ENCODE measurements at places on chromosomes 2 and 18.
A peak's percentile ranks its signal among the peaks of the same experiment; 100 is the strongest.

GRCh38 chr2:65583061-65583460 lies 150.7 kb upstream of the SPRED2 start:
- H3K4me1 ChIP-seq, result no peaks in the 10 kb centered on the region
- no peaks in the 10 kb centered on the region for H3K36me3 ChIP-seq
- H3K4me3 ChIP-seq, result no peak overlapping the region
- no peak overlapping the region for H3K27ac ChIP-seq
- no peaks in the 10 kb centered on the region for H3K27me3 ChIP-seq
- no peak for DNase-seq

DNA sequence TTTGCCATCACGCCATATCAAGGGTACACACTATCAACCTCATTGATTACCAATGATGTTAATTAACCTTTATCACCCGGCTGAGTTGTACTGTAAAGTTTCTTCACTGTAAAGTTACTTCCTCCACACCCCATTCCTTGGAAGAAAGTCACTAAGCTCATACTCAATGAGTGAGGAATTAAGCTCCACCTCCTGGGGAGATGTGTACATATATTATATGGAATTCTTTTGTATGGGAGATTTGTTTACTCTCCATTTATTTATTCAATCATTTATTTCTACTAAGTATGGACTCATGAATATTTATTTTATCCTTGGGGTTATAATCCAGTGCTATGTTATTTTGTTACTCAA lies 56.8 kb downstream of the C2orf74 start:
- no peak overlapping the region for H3K27ac ChIP-seq
- peaks cover 40% of the 10 kb centered on the region for H3K36me3 ChIP-seq
- no peaks in the 10 kb centered on the region for H3K27me3 ChIP-seq
- no peak for DNase-seq

GRCh38 chr2:230850358-230850658 lies 14.4 kb upstream of the ITM2C start:
- H3K4me1 ChIP-seq, result peaks cover 6% of the 10 kb centered on the region
- H3K27ac ChIP-seq, result no peak overlapping the region
- no peak overlapping the region for H3K4me3 ChIP-seq
- no peak for DNase-seq
- H3K36me3 ChIP-seq, result no peaks in the 10 kb centered on the region
- peaks cover 66% of the 10 kb centered on the region for H3K27me3 ChIP-seq

DNA sequence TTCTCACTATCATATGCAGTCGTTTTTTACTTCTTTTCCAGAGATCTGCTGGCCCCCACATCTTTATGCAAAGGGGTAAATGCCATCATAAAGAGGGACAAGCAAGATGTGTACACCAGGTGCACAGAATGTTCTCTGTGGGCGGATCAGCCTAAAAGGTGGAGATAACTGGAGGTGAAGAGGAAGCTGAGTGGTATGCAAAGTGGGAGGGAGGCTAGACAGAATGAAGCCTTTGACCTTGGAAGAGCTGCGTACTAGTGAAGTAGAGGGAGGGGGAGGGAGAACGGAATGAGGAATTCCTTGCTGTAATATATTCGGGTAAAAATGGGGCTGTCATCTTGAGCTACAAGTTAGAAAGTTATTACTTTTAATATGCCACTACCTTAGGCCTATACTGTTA lies 287.5 kb upstream of the VRK2 start:
- no peaks in the 10 kb centered on the region for H3K36me3 ChIP-seq
- no peak overlapping the region for H3K4me3 ChIP-seq
- no peak overlapping the region for H3K27ac ChIP-seq
- H3K4me1 ChIP-seq, result peaks cover 2% of the 10 kb centered on the region

- H3K27me3 ChIP-seq, result no peaks in the 10 kb centered on the region
- peaks cover 69% of the 10 kb centered on the region for H3K36me3 ChIP-seq
- H3K27ac ChIP-seq, result no peak overlapping the region
- peaks cover 28% of the 10 kb centered on the region for H3K4me1 ChIP-seq
Measured at GRCh38 chr2:63870679-63871078, 29.0 kb downstream of the UGP2 start.

GRCh38 chr2:233240897-233241296 lies 10.6 kb upstream of the ATG16L1 start:
- H3K27me3 ChIP-seq, result peaks cover 3% of the 10 kb centered on the region
- peak overlapping the region; percentile 75 for H3K4me3 ChIP-seq
- H3K36me3 ChIP-seq, result peaks cover 25% of the 10 kb centered on the region

- H3K4me1 ChIP-seq, result no peaks in the 10 kb centered on the region
- no peaks in the 10 kb centered on the region for H3K27me3 ChIP-seq
- no peak overlapping the region for H3K27ac ChIP-seq
- no peak overlapping the region for H3K4me3 ChIP-seq
Measured at GRCh38 chr18:51767293-51767692, 569.8 kb upstream of the MEX3C start.

DNA sequence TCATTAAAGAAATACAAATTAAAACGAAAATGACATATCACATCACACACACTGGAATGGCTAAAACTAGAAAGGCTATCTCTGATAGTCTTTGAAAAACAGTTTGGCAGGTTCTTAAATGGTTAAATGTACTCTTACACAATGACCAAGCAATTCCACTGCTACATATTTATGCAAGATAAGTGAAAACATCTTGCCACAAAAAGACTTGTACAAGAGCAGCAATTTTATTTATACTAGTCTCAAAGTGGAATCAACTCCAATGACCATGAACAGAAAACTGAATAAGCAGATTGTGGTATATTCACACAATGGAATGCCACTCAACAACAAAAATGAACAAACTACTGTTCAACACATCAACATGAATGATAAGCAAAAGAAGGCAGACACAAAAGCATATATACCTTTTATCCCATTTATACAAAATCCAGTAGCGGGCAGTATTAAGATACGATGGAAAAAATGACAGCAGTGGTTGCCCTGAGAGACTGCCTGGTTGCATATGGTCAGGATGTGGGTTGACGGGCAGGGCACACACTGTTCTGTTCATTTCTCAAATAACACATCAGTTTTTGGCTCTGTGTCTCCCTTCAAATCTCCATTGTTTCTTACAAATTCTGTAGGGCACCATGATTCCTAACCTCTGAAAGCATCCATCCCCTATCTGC lies 25.4 kb downstream of the SP100 start:
- peak overlapping the region; percentile 90 for H3K27ac ChIP-seq
- no peaks in the 10 kb centered on the region for H3K27me3 ChIP-seq
- peaks cover 48% of the 10 kb centered on the region for H3K4me1 ChIP-seq
- H3K36me3 ChIP-seq, result peaks cover 78% of the 10 kb centered on the region

DNA sequence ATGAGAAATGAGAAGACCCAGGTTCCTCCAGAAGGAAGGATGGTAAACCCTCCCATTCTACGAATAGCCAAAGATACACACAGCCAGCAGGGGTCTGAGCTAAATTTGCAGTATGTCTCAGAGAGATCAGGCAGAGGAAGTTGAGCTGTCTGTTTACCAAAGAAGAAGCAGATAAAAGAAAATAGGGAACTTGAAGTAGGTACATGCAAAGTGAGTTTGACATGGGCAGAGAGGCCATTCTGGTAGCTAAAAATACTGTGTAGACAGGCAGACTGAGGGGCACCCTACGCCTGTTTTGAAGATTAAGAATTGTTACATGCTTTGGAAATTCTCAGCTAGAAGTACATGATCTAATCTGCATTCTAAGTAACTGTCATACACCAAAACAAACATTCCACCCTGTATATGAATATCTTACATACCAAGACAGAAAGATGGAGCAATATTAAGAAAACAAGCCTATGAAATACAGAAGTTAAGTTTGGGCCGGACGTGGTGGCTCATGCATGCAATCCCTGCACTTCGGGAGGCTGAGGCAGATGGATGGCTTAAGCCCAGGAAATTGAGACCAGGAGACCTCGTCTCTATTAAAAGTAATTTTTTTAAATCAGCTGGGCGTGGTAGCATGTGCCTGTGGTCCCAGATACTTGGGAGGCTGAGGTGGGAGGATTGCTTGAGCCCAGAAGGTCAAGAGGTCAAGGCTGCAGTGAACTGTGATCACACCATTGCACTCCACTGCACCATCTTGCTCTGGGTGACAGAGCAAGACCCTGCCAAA lies 157.9 kb downstream of the ANKRD44 start:
- peak overlapping the region; percentile 44 for H3K4me3 ChIP-seq
- no peak for DNase-seq
- no peaks in the 10 kb centered on the region for H3K27me3 ChIP-seq
- H3K4me1 ChIP-seq, result peaks cover 44% of the 10 kb centered on the region
- peak overlapping the region; percentile 12 for H3K27ac ChIP-seq

DNA sequence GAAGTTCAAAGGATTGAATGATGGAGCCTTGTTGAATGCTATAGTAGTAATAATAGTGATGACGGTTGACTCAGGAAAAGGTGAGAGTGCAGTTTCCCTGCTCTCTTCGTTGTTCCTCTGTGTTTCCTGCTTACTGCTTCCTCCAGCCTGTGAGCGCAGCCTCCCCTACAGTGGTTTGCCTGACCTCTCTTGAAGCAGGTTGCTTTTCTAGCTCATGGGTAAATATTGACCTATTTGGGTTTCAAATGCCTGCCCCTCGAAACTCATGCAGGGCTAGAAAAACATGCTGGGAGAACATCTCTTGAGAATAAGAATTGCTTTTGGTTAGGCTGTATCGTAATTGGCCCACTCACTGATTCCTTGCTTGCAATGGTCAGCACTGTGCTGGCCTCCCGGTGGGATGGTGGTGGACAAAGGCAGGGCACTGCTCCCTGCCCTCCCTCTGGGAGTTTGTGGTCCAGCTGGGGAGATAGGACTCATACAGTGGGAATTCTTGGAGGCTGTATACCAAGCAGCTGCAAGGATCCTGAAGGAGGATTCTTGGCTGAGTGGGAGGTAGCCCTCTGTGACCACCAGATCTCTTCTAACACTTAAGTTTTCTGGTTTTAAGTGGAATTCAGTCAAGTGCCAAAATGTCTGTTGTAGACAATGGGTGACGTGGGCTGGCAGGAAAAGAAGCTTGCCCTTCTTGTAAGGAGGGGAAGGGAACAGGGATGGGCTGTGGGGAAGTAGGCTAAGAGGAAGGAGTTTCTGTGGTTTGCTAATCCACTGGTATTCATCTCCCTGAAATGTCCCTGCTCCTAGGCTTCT lies 5.4 kb upstream of the RNF181 start:
- no peak for DNase-seq
- H3K27ac ChIP-seq, result no peak overlapping the region
- peaks cover 32% of the 10 kb centered on the region for H3K4me1 ChIP-seq

DNA sequence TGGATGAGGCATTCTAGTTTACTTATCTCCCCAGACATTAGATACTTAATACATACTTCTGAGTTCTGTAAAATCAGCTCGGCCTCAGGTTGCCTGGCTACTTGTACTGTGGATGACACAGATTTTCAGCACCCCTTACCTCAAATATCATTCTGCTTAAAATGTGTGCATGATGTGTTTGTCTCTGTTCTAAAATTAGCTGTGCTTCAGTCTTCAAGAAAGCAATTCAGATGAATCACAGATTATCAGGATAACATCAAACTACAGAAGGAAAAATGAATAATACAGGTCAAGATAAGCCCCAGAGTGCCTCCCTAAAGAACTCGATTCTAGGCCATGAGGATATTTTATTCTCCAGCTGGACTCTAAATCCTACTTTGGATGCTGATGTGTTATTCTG lies 21.3 kb upstream of the MAPRE2 start:
- H3K27me3 ChIP-seq, result peaks cover 26% of the 10 kb centered on the region
- H3K27ac ChIP-seq, result no peak overlapping the region
- no peaks in the 10 kb centered on the region for H3K4me1 ChIP-seq
- no peak for DNase-seq
- H3K4me3 ChIP-seq, result no peak overlapping the region
- no peaks in the 10 kb centered on the region for H3K36me3 ChIP-seq

GRCh38 chr2:133641497-133641896 lies 73.2 kb upstream of the NCKAP5 start:
- H3K27me3 ChIP-seq, result no peaks in the 10 kb centered on the region
- no peak for DNase-seq
- H3K4me3 ChIP-seq, result no peak overlapping the region
- no peak overlapping the region for H3K27ac ChIP-seq
- no peaks in the 10 kb centered on the region for H3K36me3 ChIP-seq

GRCh38 chr2:23828986-23829385 lies 97.9 kb downstream of the ATAD2B start:
- H3K36me3 ChIP-seq, result peaks cover 3% of the 10 kb centered on the region
- H3K27me3 ChIP-seq, result no peaks in the 10 kb centered on the region
- no peak overlapping the region for H3K4me3 ChIP-seq
- DNase-seq, result no peak
- peaks cover 6% of the 10 kb centered on the region for H3K4me1 ChIP-seq
- H3K27ac ChIP-seq, result no peak overlapping the region

GRCh38 chr2:88751768-88752167 lies 60.3 kb downstream of the RPIA start:
- peaks cover 22% of the 10 kb centered on the region for H3K4me1 ChIP-seq
- no peaks in the 10 kb centered on the region for H3K27me3 ChIP-seq
- peaks cover 60% of the 10 kb centered on the region for H3K36me3 ChIP-seq
- DNase-seq, result no peak

DNA sequence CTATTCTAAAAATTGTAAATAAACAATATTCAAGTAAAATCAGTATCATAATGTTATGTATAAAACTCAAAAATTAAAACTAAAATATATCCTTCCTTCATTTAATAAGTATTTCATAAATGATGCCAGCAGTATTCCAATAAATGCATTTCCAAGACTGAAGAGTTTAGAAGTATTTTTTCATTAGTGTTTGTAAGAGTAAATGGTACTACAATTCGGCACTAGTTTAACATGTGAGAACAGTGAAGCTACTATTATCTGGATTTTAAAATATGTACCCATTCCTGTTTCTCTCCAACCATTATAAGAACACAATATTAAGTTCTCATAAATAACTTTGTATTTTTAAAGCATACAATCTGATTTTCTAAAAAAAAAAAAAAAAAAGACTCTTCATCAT lies 3.3 kb downstream of the BAZ2B start:
- H3K27ac ChIP-seq, result no peak overlapping the region
- peaks cover 10% of the 10 kb centered on the region for H3K4me1 ChIP-seq
- H3K4me3 ChIP-seq, result no peak overlapping the region
- no peak for DNase-seq
- H3K36me3 ChIP-seq, result no peaks in the 10 kb centered on the region

DNA sequence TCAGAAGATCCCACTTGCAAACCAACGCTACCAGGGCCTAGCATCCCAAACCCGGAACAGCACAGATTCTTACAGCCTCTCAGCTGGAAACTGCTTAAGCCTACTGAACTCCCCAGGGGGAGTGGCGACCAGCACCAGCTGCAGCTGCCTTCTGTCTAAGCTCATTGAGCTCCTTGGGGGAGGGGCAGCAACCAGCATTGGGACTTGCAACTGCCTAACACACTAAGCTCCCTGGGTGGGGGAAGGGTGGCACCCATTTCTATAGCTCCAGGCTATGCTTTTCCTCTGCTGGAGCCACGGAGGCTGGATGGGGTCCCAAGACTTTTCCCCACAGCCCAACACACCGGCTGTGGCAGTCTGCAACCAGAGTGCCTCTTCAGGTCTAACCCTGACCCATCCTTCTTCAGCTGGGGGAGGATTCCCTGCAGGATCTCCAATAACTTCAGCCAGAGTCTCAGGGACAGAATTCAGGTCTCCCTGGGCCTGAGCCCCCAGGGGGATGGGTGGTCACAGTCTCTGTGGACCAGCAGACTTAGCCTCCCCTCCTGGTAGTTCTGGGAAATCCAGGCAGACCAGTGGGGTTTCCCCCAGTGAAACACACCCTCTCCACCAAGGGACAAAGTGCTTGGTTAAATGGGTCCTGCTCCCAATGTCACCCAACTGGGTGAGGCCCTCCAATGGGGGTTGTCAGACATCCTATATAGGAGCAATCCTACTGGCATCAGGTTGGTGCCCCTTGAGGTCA lies 45.9 kb upstream of the ITGA4 start:
- H3K4me1 ChIP-seq, result peaks cover 12% of the 10 kb centered on the region
- H3K36me3 ChIP-seq, result peaks cover 45% of the 10 kb centered on the region
- no peak overlapping the region for H3K4me3 ChIP-seq
- DNase-seq, result no peak
- H3K27ac ChIP-seq, result no peak overlapping the region

- no peaks in the 10 kb centered on the region for H3K27me3 ChIP-seq
- H3K27ac ChIP-seq, result no peak overlapping the region
- peaks cover 1% of the 10 kb centered on the region for H3K36me3 ChIP-seq
- DNase-seq, result no peak
Measured at GRCh38 chr18:49098386-49098785, 147.6 kb upstream of the SMAD7 start.

Data from T-helper 2 cell treated with Interferon-gamma antibody and Interleukin-4, amounts not matched to agents 5 μg/mL and 100 μg/mL, for 36 hours (primary cell).